ENCODE measurements at places on chromosomes 3 and 15.

GRCh38 chr15:74712311-74712710 is 13.0 kb downstream of the CYP1A1 start:
- no peak for DNase-seq

- DNase-seq: no peak
These were observed 1.3 kb downstream of the RHCG start for GRCh38 chr15:89494941-89495637.

- no peak for DNase-seq
These were observed 67.1 kb downstream of the FEM1B start for GRCh38 chr15:68344600-68344999.

DNA sequence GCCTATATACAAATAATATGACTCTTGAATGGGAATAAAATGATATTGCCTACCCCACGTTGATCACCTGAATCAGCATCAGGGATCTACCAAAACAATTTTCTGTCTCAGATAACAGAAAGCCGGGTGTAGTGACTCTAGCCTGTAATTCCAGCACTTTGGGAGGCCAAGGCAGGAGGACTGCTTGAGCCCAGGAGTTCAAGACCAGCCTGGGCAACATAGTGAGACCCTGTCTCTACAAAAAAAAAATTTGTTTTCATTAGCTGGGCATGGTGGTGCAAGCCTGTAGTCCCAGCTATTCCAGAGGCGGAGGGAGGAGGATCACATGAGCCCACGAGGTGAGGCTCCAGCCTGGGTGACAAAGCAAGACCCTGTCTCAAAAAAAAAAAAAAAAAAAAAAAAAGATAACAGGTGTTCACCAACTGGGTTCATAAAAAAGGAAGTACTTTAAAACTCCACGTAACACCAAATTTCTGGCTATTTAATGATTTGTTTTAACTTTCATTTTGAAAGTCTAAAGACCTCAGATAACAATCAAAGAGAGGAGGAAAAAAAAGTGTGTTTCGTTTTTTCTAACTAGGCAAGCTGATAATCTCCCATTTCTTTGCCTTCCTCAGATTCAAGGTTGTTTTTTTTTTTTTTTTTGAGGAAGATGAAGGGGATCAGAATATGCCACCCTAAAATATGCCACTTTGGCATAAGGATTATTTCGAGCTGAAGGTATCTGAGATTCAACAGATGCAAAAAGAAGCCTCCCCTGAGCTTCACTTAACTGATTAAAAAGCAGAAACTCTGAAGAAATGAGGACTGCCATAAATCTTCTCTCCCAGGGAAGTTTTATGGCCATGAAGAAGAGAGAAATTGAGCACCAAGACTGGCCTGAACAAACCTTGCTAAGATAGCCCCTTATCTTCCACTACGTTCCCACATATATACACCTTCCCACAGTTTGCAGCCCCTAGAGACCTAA is 44.1 kb downstream of the TRANK1 start:
- no peak for DNase-seq
